ENCODE measurements at places on chromosomes 7 and 10. TPM values are rescaled to one million over a fixed set of nuclear protein-coding genes. Genes with fewer than 3 reads are reported as not detected.

- DNase-seq: no peak
These were observed 32.4 kb upstream of the SMKR1 start for GRCh38 chr7:129469930-129470329.

GRCh38 chr10:126906704-126907422 lies 1.6 kb downstream of the DOCK1 start:
- no peak for DNase-seq

DNA sequence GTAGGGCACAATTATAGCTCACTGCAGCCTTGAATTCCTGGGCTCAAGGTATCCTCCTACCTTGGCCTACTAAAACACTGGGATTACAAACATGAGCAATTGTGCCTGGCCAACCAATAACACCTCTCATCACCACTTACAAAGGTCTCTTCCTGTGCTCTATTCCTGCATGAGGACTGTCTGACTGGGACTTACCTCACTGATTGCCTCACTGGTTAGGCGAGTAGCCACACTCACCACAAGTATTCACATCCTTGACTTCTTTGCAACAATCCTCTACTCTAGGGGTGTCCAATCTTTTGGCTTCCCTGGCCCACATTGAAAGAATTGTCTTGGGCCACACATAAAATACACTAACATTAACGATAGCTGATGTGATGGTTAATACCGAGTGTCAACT lies 22.6 kb upstream of the PDIA4 start:
- no peak for DNase-seq

DNA sequence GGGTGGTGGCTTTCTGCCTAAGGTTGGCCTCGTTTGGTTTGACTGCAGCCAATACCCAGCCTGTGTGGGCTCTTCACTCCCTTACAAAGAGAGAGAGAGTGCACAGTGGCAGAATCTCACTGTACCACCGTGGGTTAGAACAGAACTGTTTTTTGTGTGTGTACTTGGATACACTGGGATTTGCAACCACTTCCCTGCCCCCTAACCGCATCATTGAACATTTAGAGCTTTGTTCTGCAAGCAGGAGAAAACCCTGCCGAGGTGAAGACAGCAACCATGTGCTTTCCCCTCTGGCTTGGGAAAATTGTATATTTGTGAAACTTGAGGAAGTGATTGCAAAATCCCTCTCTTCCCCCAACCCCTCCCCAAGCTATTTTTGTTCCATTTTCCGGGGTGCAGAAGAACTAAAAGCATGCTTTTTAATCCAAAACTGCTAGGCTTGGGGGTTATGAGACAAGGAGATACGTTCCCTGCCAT lies 201.2 kb downstream of the TCF7L2 start:
- DNase-seq: no peak

GRCh38 chr10:70778267-70778924 lies 6.8 kb downstream of the TBATA start:
- no peak for DNase-seq

- DNase-seq: no peak
These were observed 50.6 kb upstream of the ZC3HAV1 start for GRCh38 chr7:139159900-139160675.

- DNase-seq: peak; percentile 41
These were observed 842 bp downstream of the NMT2 start for GRCh38 chr10:15167411-15168290.

- peak; percentile 62 for DNase-seq
These were observed 4.7 kb upstream of the NOS3 start for GRCh38 chr7:150986099-150986512.

DNA sequence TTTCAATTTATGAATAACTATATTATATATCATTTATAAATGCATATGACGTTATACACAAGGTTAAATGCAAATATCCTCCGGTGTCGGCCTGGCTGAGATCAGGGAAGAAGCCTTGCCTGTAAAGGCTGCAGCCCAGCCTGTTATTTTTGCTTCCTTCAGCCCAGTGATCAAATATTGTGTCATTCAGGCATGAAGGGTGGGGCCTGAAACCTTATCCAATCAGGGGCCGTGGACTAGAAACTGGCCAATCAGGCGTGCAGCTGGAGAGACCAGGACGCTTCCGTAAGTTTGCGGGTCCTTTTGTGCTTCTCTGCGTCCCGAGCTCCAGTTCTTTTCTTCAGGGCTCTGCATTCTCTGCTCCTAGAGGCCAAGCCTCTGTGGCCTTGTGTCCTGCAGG lies at the start of gene ZNF722:
ZNF722 (plus strand) TSS at position 301 of the 400 bp plus-strand sequence. CDS start 113 bp downstream, outside the sequence.
- no peak for DNase-seq

DNA sequence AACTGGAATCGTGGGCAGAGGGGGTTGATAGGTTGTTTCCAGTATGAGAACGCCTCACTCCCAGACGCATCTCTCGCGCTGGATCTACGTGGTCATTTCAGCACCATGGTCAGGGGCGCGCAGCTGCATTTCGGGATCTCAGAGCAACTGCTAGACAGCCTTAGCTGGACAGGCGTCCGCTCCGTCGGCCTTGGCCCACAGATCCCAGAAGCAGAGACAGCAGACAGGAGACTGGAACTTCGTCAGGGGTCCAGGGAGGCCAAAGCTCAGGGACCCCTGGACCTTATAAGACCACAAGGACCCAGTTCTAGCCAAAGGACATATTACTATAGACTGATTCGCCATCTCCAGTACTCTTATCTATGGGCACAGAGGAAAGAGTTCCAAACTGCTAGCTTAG lies 5.3 kb downstream of the NEUROG3 start:
- DNase-seq: peak; percentile 22

GRCh38 chr7:126856691-126857291 lies 395.9 kb downstream of the GRM8 start:
- peak; percentile 19 for DNase-seq

GRCh38 chr7:31051598-31052486 lies at the start of gene ADCYAP1R1:
Gene ADCYAP1R1, plus strand, starts transcription at chr7:31052308. Its CDS starts 10,957 bp downstream, at chr7:31063265.
- DNase-seq: no peak

- peak; percentile 28 for DNase-seq
These were observed 356.3 kb upstream of the GALNT17 start for GRCh38 chr7:70775570-70776156.

DNA sequence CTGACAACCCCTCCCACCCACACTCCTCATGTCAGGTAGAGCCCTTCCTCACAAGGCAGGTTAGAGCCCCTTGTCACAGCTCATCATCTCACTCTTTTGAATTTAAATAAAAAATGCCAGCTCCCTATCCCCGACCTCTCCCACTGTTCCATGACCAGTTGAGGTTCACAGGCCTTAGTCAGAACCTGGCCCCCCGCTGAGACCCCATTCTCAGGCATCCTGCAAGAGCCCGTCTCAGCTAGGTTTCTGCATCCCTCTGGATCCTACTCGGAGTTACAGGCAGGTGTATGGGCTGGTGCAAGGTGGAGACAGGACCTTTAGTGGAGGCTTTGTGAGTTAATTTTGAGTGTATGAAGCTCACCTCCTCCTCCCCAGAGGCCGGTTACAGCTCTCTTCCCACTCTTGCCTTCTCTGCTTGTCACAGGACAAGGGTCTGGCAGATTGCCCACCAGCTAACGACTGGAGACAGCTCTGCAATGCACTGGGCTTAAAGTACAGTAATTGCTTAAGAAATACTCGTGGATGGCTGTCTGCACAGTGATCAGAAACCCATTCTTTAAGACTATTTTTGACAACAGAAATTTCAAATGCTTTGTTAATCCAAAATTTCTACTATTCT lies 394.9 kb upstream of the DPP6 start:
- no peak for DNase-seq

GRCh38 chr7:102978284-102978683 lies 65.5 kb downstream of the LRRC17 start:
- peak; percentile 91 for DNase-seq

DNA sequence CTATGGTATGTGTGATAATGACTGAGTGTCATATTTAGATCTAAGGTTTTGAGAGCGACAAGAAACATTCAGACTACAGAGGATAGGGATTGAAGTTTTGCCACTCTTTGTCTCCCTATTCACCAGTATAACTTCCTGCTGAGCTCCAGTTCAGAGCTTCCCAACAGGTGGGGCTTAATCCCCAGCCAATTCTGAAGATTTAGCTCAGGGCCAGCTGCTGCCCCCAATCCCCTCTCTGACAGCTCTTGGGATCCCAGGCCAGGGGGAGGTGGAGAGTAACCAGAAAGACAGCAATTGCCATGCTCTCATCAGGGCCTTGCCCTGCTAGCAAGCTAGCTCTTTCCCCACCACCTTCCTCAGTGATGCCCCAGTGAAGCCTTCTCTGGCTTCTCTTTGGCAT lies 57.8 kb downstream of the TRIL start:
- no peak for DNase-seq

DNA sequence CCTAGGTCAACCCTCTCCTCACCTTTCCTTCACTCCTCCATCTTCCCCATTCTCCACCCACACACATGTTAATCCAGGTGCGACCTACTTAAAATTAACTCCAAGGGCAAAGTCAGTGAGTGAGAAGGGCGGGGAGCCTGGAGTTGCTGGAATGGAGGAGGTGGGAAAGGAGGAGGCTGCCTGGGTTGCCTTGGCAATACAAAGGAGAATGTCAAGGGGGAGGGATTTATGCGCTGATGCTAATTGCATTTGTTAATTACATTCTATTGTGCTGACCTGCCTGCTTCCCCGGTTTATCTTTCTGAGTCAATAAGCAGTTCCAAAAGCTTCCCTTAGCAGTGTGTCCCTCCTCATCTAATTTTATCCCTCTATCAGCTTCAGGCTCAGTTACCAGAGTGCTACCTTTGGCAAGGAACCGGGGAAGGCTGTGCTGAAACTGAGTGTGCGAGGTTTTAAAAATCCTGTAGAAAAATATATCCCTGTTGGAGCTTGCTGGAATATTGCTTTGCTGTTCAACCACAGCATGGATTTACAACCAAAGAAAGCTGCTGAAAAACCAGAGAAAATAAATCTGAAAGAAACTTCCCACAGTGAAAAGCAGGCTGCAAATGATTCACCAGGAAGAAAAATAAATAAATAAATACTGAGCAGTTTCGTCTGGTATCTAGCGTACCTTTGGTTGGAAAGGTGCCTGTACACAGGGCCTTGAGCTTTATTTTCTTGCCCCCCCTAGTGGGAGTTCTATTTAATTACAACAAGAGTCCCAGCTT lies 113.2 kb upstream of the DGKB start:
- peak; percentile 91 for DNase-seq

DNA sequence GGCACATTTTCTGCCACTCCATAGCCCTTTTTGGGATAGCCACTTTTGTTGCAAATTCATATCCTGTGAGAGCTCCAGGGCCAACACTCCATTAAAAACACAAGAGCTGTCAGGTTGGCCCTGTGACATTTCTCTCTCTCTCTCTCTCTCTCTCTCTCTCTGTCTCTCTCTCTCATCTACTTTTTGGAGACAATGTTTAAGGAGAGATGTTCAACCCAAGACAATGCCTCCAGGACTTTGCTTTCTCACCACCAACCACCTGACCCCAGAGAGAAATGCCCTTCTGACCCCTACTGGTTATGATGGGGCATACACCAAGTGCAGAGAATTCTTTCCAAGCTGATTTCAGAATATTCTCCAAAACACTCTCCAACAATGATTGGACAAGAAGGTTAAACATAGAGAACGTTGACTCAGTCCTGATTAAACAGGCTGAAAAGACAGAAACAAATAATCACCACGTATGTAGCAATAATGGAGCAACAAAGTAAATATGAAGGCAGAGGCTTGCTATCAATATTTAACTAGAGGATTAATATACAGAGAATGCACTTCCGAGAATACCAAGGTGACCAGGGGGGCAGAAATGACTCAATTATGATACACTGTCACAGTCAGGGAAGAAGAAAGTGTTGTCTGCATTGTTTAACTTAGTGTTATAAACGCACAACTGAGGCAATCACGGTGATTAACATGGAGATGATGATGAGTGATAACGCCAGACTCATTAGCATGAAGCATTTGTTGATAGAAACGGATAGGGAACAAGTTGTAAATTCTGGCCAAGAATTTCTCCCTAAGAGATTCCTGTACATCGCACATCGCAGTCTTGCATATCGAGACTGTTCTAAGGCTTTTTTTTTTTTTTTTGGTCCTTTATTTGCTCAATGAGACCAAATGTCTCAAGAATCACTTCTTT lies 178.5 kb downstream of the NRP1 start:
- DNase-seq: peak; percentile 70

DNA sequence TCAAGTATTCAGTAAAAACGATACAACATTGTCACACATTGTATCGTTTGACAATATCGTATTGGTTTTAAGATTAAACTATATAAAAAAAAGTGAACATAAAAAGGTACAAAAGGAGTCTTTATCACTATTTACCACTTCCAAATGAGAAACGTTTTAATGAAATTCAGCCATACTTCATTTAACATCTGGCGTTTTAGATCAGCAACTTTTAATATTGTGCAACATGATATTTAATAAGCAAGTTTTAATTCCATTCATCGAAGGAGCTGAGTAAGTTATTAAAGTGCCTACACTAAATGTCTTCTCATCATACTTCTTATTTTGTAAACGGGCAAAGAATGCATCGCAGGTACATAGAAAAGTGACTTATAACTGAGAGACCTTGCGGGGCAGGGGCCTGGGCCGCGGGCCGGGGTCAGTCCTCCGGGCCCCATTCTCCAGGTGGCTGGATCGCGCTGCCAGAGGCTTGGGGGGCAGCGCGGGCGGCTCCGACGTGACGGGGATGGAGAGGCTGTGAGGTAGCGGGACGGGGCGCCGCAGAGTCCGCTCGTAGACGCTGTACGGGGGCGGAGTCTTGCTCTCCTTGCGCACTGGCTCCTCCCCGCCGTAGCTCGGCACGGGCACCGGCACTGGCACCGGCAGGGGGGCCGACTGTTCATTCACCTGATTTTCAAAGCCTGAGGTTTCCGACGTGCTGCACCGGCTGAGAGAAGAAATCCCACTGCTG lies 165.8 kb upstream of the IMMP2L start:
- no peak for DNase-seq

GRCh38 chr7:74568658-74569057 lies 88.9 kb upstream of the GTF2I start:
- DNase-seq: peak; percentile 70

GRCh38 chr7:19554581-19554980 lies 154.3 kb downstream of the POLR1F start:
- DNase-seq: no peak

The CHST3 gene
- total RNA-seq: 59.0 TPM

The SPDYE1 gene
- total RNA-seq: not detected

The PCLO gene
- 44.4 TPM for total RNA-seq

The CHPF2 gene
- total RNA-seq: 37.8 TPM

The AOAH gene
- total RNA-seq: 0.53 TPM

The STEAP1B gene
- not detected for total RNA-seq

The MYOF gene
- 317 TPM for total RNA-seq

The NEURL1 gene
- not detected for total RNA-seq

The ADAM22 gene
- 3.1 TPM for total RNA-seq

The CRYGN gene
- 1.2 TPM for total RNA-seq

The C10orf105 gene
- not detected for total RNA-seq

The RARRES2 gene
- total RNA-seq: 48.7 TPM

The LRIT2 gene
- not detected for total RNA-seq

Measured in A172 (cell line).